ENCODE measurements at places on chromosomes 3 and 15.

DNA sequence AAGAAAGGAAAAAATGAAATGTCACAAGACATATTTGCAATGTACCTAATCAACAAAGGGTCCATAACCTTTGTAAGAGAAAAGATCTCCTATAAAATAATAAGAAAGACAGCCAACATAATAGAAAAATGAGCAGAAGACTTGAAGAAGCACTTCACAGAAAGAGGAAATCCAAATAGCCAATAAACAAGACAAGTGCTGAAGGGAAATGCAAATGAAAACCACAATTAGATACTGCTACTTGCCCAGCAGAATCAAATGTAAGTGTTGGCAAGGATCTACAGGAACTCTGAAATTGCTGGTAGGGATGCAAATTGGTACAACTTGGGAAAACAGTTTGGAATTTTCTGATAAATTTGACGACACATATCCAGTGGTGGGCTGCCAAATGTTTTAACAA is 15.1 kb upstream of the TOPAZ1 start:
- DNase-seq: no peak

DNA sequence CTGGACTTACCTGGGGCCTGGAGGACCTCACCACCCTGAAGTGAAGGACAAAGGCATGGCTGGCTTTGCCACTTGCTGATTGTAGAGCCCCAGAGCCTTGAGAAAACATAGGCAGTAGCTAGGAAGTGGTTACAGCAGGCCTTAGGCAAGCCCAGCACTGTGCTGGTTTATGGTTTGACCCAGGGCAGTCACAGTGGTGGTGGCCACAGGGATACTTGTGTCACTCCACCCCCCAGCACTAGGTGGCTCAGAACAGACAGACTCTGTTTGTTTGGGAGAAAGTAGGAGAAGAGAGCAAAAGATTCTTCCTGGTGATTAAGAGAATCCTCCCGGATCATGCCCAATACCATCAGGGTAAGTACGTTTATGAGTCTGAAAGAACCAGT is 13.2 kb upstream of the COL8A1 start:
- DNase-seq: no peak

DNA sequence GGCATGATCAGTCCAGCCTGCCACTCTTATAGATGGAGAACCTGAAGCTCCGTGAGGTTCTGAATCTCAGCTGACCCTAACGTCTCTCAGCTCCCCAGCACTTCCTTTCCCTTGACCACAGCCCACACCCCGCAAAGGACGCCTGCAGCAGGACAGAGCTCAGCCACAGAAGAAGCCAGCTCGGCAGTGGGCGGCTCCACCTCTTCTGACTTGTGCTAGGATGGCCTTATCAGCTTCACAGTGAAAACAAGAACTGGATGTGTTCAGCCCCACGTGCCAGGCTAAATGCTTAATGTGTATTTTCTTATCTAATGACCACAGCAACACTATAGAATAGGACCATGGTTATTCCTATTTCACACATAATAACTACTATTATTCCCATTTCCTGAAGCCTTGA is 127.6 kb downstream of the ARNT2 start:
- peak; percentile 75 for DNase-seq

DNA sequence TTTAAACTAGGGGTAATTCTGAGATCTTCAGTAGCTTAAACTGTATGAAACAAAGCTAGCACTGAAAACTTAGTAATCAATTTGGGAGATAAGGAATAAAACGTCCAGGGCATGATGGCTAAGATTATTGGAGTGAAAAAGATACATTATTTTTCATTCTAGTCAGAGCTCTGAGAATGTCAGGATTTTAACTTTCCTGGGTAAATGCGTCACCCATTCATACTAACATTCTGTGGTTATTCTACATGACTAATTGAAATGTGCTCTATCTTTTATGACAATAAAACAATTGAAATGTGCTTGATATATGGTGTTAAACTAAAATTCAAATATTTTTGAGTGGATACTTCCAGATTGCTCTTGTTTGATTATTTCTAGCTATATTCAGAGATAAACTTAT is 626.0 kb downstream of the EDEM1 start:
- no peak for DNase-seq

All from cardiac muscle cell (in vitro differentiated cells and primary cell).